ENCODE measurements at places on chromosomes 1 and 21.

- no peak for DNase-seq
Measured at GRCh38 chr1:184535191-184535970, 148.6 kb downstream of the C1orf21 start.

GRCh38 chr1:24151175-24151533 lies 8.2 kb upstream of the IL22RA1 start:
- no peak for DNase-seq

DNA sequence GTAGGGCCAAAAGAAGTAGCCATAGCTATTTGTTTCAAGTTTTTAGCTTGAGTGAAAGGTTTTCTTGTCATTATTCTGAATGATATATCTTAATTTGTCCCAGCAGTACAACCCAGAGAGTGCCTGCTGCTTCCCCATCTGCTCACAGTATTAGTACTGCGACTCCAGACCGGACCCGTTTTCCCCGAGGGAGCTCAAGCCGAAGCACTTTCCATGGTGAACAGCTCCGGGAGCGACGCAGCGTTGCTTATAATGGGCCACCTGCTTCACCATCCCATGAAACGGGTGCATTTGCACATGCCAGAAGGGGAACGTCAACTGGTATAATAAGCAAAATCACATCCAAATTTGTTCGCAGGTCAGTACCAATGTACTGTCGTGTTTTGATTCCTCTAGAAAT lies 37.2 kb upstream of the C1orf115 start:
- DNase-seq, result no peak

- DNase-seq, result no peak
Measured at GRCh38 chr1:54372978-54373377, 33.2 kb downstream of the SSBP3 start.

- no peak for DNase-seq
Measured at GRCh38 chr1:109630081-109630897, 10.7 kb downstream of the AMPD2 start.

GRCh38 chr1:109796484-109797302 lies 33.0 kb upstream of the EPS8L3 start:
- no peak for DNase-seq

GRCh38 chr1:59516881-59517280 lies 220.0 kb downstream of the FGGY start:
- DNase-seq, result no peak

DNA sequence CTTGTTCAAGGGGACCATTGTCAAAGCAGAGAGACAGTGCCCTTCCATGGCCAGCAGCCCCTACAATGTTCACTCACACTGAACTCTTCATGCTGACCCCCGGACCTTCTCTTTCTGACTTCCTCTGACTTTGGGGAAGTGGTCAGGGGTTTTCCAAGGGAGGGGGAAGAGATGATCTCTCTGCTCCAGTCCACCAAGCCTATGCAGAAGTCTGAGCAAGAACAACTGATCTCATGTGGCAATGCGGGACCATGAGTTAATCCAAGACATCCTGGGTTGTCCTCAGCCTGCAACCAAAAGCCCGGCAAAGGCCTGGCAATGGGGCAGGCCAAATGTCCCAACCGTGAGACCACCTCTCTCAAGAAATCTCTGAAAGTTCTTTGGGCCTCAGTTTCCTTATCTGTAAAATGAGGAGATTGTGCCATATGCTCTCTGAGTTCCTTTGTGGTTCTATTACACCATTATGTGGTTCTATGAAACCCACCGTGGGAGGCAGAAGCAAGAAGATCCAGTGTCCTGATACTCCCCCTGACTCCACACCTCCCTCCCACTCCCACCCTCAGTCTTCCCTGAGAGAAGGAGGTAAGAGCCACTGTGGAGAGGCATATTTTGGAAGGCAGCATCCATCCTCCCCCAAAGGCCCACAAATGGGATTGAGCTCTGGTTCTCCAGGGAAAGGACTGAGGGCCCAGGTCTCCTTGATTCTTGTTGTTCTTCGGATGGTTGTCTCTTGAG lies 11.8 kb upstream of the ARHGEF2 start:
- no peak for DNase-seq

- no peak for DNase-seq
Measured at GRCh38 chr1:71041806-71042205, 5.8 kb downstream of the PTGER3 start.

GRCh38 chr1:34263406-34263805 lies 86.7 kb downstream of the C1orf94 start:
- DNase-seq, result no peak

GRCh38 chr1:23526329-23527041 lies 4.5 kb downstream of the E2F2 start:
- DNase-seq, result no peak

DNA sequence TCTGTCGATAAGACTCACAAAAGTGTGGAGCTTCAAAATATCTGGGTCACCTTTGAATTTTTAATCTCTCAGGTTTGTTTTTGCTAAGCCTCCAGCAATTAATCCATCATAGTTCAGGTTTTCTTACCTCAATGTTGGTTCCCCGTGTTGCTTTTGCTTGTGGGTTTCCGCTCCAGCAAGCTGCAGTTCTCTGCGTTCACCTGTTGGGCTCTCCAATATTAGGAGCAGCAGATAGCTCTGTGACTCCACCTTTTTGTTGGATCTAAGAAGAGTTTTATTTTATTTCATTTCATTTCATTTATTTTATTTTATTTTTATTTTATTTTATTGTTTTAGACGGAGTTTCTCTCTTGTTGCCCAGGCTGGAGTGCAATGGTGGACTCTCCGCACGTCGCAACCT lies 335.5 kb downstream of the COL11A1 start:
- DNase-seq, result no peak

GRCh38 chr1:47522935-47523834 lies 85.3 kb downstream of the FOXD2 start:
- no peak for DNase-seq

DNA sequence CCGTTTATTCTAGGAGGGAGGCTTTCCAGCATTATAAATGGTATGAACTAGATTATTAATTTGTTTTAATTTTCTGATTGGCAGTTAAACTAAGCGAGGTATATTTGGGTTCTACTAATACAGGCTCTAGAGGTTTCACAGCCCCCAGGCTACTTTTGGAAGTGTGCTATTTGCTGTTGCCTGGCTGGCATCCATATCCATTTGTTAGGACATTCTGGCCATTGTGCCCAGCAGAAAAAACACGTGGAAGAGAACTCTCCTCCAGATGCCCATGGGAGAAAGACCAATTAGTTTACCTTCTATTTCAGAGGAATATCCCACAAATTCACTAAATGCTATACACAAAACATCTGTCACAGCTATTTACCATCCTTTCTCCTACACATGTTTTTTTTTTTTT lies 29.3 kb downstream of the MACO1 start:
- DNase-seq, result no peak

- DNase-seq, result no peak
Measured at GRCh38 chr21:45406801-45407628, 2.0 kb downstream of the COL18A1 start.

DNA sequence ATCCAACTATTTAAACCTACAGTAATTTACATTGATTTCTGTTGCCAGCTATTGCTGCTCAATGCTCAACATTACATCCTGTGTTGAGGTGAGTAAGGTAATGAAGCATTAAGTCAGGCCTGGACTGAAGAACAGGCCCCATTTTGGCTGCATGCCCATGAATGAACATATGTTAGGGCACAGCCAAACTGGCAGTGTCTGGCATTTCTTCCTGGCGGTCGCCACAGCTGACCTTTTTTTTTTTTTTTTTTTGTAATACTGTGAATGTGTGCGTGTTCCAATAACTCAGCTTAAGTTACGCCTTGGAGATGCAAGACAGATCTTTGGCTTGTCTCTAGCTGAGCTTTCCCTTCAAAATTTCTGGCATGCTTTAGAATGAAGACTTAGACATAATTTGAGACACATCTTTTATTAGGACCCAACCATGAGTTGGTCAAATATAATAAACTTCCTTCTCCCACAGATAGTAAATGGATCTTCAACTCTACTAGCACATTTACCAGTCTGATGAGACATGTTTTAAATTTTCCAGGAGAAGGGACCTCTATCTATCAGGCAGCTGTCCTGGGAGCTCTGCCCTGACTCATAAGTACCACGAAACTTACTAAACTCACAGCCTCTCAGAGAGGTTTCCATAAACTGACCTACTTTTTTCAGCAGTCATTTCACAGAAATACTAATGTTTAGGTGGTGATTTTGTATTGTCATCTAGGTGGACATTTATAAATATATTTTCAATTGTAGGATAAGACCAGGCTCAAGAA lies 341.1 kb upstream of the RUNX1 start:
- no peak for DNase-seq

DNA sequence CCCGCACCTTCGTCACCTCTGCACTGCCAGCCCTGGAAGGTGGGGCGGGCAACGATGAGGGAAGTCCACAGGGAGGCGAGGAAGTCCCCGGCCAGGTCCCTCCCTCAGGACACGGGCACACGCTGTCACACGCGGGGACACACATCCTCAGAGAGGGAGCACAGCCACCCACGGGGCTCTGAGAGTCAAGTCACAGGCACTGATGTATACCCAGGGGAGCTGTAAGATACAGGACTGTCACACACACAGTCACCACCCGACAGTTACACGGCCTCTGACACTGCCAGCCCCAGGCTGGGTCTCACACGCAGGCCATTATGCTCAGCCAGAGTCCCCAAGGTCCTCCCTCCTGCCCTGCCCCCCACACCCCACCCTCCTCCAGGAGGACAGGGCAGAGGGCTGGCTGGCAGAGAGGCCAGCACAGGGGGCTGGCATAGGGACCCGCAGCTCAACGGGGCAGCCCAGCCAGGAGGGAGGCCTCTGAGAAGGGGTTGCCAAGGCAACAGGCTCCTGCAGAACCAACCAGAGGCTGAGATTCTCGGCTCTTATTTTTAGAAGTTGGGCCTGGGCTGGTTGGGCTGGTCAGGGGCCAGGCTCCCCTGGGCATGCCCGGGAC lies 17.7 kb upstream of the ADGRB2 start:
- DNase-seq, result no peak

GRCh38 chr1:92577261-92577895 lies 90.7 kb upstream of the GFI1 start:
- no peak for DNase-seq

GRCh38 chr1:218171302-218171893 lies 113.7 kb upstream of the RRP15 start:
- no peak for DNase-seq

DNA sequence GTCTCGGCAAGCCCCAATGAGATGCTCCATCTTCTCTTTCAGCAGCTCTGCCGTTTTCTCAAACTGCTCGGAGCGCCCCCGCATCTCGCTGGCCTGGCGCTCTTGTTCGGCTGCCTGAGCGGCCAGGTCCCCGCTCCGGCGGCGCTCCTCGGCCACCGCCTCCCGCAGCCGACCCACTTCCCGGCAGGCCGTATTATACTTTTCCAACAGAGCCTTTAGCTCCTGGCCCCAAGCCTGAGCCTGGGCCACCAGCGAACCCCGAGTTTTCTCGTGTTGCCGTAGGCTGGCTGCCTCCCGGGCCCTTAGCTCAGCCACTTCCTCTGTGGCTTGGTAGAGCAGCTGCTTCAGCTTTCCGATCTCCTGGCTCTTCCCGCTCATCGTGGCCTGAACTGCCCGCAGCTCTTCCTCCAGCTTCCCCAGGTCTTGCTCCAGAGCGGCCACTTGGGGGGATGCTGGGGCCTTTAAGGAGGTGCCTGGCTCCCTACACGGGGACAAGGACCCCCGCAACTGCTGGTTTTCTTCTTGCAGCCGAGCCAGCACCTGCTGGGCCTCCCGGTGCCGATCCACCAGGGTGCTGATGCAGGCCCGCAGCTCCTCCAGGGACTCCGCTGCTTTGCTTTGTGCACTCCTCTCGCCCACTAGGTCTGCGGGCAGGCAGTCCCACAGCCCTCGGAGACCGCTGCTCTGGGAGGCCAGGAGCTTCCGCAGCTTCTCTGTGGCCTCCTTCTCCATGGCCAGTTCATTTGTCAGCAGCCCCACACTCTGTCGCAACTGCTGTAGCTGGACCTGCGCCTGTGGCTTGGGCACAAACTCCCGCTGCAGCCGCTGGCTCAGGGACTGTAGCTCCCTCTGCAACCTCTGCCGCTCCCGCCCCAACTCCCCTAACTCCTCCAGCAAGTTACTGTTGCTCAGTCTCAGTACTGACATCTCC lies 13.4 kb upstream of the PIAS3 start:
- DNase-seq, result no peak

- no peak for DNase-seq
Measured at GRCh38 chr1:174164826-174165225, 5.5 kb downstream of the RABGAP1L start.

- DNase-seq, result no peak
Measured at GRCh38 chr1:205500240-205501233, 3.9 kb upstream of the CDK18 start.

DNA sequence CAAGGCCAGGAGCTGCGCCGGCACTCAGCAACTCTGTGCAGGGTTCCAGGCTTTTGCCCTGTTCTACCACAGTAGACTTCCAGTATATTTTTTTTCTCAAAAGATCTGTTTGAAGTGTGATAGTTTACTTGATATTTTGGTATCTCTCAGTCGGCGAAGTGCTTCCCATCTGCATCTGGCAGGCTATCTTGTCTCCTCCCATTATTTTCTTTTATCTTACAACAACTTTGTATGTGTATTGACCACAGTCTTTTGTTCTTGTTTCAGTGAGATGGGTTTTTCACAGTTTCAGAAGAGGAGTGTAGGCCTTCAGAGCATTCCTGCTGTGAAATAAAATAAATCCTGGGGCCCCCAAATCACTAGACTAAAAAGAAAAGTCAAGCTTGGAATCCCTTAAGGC lies 292.9 kb downstream of the PTGER3 start:
- no peak for DNase-seq

DNA sequence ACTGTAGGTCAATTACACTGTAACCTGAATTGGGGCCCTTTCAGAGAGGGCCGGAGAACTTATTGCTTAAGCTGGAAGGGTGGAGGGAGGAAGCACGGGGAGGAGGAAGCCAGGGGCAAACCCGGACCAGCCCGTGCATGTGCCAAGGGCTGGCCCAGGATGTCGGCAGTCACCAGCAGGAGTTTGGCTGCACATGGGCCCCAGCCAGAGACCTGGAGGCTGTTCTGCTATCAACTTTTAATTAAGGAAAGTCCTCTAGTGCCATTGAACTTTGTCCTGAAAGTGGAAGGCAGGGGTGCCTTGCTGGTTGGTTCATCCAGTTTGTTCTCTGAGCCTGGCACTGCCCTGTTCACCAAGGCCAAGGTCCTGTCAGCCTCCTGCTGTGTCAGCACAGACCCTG lies 200.8 kb upstream of the VAMP3 start:
- no peak for DNase-seq

All from putamen (tissue), 1 donor.